ENCODE measurements at places on chromosomes 1 and 21. TPM values are rescaled to one million over a fixed set of nuclear protein-coding genes. Genes with fewer than 3 reads are reported as not detected.

Gene ADAMTS5
- 0.10 TPM for total RNA-seq

Gene KRTAP10-10
- total RNA-seq: not detected

Gene CA6
- total RNA-seq: not detected

DNA sequence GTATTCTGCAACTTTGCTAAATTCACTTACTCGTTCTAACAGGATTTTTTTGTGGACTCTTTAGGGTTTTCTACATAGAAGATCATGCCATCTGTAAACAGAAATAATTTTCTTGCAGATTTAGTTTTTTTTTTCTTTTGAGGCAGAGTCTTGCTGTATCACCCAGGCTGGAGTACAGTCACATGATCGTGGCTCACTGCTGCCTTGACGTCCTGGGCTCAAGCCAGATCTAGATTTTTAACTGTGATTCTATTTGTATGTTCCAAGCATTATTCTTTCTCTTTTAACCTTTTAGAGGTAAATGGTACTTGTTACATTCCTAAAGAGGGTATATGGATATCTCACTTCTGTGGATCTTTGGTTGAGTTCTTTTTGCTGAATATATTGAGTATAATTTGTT lies 18.6 kb downstream of the FABP3 start:
- no peaks in the 10 kb centered on the region for H3K4me1 ChIP-seq
- no peak overlapping the region for H3K27ac ChIP-seq
- DNase-seq: no peak

DNA sequence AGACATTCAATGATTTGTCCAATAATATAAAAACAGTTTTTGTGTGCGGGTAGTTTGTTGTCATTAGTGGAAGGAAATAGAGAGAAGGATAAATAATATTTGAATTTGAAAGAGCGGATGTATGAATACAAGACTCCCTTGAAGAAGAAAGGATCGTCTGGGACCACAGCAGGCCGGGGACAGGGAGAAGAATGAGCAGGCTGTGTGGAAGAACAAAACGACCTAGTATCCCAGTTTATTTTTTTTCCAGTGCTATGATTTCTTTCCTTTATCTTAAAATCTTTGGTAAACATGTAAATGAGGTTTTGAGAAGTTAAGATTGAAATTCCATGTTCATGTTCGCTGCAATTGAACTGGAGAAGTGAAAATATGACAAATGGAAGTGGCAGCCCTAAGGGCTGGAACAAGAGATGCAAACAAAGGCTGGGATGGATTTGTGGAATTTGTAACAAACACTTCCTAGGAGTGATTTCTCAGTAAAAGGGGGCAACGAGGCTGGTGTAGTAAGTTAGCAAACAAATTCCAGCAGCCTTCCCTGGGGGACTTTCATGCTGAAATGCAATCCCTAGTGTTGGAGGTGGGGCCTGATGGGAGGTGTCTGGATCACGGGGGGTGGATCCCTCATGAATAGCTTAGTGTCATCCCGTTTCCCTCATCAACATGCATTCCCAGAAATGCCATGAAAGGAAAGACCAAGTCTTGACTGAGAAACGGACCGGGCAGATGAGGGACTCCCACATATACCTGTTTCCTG lies 10.2 kb upstream of the IFI16 start:
- peak overlapping the region; percentile 65 for H3K4me3 ChIP-seq
- no peaks in the 10 kb centered on the region for H3K36me3 ChIP-seq
- peak; percentile 97 for DNase-seq
- H3K4me1 ChIP-seq: peaks cover 22% of the 10 kb centered on the region

- DNase-seq: peak; percentile 52
- H3K4me1 ChIP-seq: peaks cover 18% of the 10 kb centered on the region
- peak overlapping the region; percentile 46 for H3K27ac ChIP-seq
- H3K36me3 ChIP-seq: no peaks in the 10 kb centered on the region
- H3K4me3 ChIP-seq: peak overlapping the region; percentile 84
These were observed 106.5 kb downstream of the SLC16A1 start for GRCh38 chr1:112849425-112850033.

DNA sequence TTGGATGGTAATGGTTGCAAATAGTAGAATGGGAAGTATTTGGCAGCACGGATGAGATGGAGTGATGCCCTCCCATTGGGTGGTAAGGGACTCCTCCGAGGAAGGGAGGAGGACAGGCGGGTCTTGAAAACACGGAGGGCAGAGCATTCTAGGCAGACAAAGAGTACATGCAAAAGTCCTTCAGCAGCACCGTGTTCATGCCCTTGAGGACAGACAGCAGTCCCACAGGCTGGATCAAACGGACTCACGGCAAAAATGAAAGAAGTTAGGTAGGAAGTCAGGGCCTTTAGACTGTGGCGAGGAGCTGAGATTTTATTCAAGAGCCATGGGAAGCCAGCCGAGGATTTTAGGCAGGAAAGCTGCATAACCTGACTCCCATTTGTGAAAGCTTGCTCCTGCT lies 253.9 kb downstream of the RHOU start:
- H3K36me3 ChIP-seq: no peaks in the 10 kb centered on the region
- H3K4me3 ChIP-seq: no peak overlapping the region
- no peak overlapping the region for H3K27ac ChIP-seq
- no peaks in the 10 kb centered on the region for H3K4me1 ChIP-seq
- H3K27me3 ChIP-seq: no peaks in the 10 kb centered on the region

DNA sequence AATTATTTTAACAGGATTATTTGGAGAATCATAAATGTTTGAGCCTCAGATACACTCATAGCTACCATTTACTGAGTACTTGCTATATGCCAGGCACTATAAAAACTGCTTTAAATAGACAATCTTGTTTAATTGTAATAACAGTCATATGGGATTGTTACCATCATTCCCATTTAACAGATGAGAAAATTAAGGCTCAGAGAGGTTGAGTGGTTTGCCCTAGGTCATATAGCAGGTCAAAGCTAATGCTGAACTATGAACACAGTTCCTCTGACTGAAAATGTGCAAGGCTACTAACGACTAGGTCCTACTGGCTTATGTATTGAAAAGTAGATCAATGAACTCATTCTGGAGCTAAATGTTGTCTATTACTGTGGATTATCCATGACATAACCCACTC lies 63.4 kb downstream of the DDR2 start:
- H3K36me3 ChIP-seq: no peaks in the 10 kb centered on the region
- no peaks in the 10 kb centered on the region for H3K27me3 ChIP-seq
- H3K27ac ChIP-seq: peak overlapping the region; percentile 36
- H3K4me1 ChIP-seq: peaks cover 40% of the 10 kb centered on the region
- H3K4me3 ChIP-seq: no peak overlapping the region

DNA sequence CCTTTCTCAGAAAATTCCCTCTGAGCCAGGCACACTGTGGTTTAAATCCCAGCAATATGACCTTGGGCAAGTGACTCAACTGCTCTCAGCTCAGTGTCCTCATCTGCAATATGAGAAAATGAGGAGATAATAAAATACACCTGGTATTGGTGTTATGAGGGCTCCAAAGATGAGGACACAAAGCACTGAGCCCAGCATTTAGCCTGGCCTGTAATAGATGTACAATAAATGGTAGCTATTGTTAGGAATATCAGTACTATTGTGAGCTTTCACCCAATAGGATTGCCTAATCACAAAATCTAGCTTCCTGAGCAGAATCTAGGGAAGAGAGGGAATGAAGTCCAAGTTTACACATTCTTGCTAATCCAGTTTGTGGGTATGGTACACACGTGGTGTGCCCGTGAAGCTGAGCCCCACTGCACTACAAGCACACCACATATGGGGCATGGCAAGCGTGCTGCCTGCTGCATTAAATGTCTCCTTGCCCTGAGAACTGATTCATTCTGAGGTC lies 24.3 kb upstream of the SLC30A1 start:
- H3K27ac ChIP-seq: no peak overlapping the region
- H3K4me1 ChIP-seq: peaks cover 25% of the 10 kb centered on the region
- no peak overlapping the region for H3K4me3 ChIP-seq

- peaks cover 52% of the 10 kb centered on the region for H3K36me3 ChIP-seq
- no peak overlapping the region for H3K4me3 ChIP-seq
- peaks cover 41% of the 10 kb centered on the region for H3K4me1 ChIP-seq
- DNase-seq: no peak
- peak overlapping the region; percentile 1 for H3K27ac ChIP-seq
These were observed 6.1 kb downstream of the CEPT1 start for GRCh38 chr1:111145963-111146768.

Data from MCF 10A (cell line).